ENCODE measurements at places on chromosomes 3 and 15.

- DNase-seq, result no peak
Observed at GRCh38 chr3:176935194-176935888, 261.9 kb downstream of the TBL1XR1 start.

- DNase-seq, result no peak
Observed at GRCh38 chr3:176274161-176274560, 923.1 kb downstream of the TBL1XR1 start.

GRCh38 chr15:93180656-93181055, 91.6 kb upstream of the RGMA start:
- no peak for DNase-seq

DNA sequence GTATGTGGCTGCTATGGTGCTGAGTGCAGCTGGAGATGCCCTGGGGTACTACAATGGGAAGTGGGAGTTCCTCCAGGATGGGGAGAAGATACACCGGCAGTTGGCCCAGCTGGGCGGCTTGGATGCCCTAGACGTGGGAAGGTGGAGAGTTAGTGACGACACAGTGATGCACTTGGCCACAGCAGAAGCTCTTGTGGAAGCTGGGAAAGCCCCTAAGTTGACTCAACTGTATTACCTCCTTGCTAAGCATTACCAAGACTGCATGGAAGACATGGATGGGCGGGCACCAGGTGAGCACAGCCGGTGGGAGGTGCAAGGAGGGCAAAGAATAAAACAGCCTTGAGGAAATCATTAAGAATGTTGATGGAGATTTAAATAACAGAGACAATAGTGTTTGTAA, 2.9 kb downstream of the ADPRH start:
- no peak for DNase-seq

DNA sequence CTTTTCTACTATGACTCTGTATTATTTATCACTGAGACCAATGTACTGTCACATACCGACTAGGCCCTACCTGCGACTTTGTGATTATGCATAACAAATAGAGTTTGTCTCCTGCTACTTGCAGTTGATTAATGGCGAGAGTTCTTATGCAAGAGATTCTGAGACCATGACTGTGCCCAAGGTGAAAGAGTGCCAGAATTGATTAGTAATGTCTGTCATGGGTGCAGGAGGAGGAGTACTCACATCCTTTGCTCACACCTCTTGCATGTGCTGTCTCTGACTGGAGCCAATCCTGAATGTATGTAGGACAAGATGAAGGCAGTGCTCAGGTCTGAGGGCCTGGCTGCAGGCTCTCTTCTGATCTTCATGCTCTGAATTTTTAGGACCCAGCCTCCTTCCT, 260.7 kb downstream of the THSD4 start:
- DNase-seq, result no peak

- DNase-seq, result no peak
Observed at GRCh38 chr3:13005301-13005700, 67.9 kb downstream of the IQSEC1 start.

GRCh38 chr3:156899951-156900350, 73.8 kb downstream of the LEKR1 start:
- no peak for DNase-seq

DNA sequence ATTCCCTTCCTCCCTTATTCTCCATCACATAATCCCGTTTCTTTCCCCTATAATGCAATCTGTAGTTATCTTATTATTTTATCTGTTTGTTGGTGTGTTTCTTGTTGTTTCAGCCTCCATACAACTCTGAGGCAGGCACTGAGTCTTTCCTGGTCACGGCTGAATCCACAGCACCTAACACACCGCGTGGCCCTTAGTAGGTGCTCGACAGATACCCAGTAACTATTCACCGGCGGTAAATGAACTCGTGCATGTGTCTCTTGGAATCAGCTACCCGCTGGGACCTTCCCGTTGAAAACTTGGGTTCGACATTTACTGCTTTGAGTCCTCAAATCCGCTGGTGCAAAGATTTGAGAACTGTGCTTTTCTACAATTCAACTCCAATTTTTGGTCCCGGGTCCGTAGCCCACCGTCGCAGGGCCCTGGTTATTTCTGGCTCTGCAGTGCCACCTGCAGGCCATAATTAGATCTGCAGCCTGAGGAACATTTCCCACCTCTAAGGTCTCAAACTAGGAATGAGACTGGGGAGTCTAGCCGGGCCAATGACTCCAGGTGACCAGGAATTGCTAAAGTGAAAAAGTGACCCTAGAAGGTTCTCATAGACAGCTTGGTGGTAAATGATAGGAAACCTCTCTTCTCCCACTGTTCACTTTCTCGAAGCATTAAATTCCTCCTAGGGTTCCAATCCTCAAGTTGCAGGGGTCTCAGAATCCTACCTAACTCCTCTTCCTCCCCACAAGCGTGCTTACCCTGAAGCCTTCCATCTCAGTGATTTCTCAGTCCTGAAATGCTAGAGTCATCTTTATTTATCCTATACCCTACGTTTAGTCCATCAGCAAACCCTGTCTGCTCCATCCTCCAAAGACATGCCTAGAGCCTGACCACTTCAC, 40.0 kb upstream of the TRH start:
- DNase-seq, result no peak

DNA sequence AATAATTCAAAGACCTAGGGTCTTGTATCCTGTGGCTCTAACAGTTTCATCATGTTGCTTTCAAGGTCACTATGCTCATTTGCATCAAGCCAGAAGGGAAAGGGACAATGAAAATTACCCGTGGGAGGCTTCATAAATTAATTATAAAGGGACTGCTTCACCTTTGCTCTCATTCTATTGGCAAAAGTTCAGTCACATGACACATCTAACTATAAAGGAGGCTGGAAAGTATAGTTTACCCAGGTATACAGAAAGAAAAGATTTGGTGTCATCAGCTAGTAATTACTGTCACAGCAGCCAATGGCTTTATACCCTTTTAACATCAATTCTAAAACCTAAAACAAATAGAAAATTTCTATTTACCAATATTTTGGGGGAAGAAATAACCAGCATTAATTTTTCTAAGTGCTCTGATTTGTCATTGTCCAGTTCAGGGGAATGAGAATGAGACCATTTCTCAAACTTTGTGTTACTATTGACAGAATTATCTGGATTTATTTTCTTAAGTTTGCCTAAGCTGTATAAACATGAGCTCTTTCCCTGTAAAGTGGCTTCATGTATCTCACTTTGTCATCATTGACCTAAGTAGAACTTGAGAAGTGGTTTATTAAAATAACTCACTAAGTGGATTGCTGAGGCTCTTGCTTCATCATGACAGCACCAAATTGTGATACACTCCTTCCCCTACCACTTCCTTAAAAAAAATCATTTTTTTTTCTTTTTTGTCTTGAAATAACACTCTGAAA, 257.7 kb upstream of the PEX5L start:
- no peak for DNase-seq

- no peak for DNase-seq
Observed at GRCh38 chr3:70527026-70527425, 214.6 kb upstream of the MDFIC2 start.

GRCh38 chr3:186651678-186652215, 11.5 kb downstream of the FETUB start:
- no peak for DNase-seq

DNA sequence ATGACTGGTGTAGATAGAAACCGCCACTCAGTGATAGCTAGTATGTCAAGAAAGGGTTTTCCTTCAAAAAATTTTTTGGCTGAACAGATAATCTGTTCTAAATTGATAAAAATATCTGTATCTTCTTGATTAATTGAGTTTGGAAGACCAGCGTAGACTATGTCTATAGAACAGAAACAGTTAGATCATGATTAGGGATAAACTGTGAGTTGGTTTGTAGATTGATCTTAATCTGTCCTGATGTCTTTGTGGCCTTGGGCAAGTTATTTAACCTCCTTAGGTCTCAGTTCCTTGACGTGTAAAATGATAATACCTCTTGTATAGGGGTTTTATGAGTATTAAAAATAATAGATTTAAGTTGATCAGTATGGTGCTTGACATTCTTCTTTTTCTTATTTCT, 4.7 kb downstream of the NFKBIZ start:
- DNase-seq, result no peak

DNA sequence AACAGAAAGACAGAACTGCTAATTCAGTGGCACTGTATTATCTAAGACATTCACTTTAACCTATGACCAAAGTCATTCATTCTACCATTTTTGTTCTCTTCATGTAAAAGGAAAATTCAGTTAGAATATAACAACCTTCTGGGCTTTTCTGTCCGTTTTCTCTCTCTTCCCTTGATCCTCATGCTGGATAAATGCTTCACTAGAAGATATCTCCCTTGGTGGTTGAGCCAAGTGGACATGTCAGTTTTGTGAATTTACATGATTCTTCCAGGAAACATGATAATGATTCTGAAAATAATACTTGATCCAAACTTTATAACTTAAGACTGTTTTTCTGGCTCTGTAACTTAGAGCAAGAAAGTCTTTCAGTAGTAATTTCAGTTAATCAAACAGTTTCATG, 1012.2 kb downstream of the SQOR start:
- DNase-seq, result no peak

DNA sequence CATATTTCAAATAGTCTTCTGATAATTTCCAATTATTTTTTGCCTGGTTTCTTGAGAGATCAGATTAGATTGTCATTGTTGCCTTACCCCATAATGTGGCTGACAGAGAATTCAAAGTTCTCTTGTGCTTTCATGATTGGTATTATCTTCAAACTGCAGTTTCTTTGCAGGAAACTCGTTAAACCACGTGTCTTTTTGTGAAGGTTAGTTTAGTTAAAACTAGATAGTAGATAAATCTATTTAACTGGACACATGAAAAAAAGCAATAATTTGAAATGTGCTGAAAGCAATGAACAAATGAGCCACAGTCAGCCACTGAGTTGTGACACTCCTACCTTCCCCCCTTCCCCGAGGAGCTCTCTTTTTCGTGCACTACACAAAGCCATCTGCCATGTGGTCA, 327.5 kb upstream of the UMPS start:
- no peak for DNase-seq

DNA sequence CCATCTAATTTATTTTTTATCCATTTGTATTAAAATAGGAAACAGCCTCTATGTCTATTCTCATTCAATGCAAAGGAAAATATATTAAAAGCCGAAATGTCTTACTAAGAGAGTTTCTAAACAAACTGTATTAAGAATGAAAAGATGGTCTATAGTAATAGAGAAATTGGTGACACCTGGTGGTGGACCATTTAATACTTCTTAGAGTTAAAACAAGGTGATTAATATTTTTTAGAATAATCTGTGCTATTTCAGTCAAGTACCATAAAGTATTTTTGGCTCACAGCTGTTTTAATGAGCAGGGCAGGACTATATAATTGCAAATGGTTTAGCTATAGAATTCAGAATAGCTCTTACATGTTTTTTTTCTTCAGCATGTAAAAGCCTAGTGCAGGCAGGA, 55.7 kb downstream of the SYNPR start:
- no peak for DNase-seq

DNA sequence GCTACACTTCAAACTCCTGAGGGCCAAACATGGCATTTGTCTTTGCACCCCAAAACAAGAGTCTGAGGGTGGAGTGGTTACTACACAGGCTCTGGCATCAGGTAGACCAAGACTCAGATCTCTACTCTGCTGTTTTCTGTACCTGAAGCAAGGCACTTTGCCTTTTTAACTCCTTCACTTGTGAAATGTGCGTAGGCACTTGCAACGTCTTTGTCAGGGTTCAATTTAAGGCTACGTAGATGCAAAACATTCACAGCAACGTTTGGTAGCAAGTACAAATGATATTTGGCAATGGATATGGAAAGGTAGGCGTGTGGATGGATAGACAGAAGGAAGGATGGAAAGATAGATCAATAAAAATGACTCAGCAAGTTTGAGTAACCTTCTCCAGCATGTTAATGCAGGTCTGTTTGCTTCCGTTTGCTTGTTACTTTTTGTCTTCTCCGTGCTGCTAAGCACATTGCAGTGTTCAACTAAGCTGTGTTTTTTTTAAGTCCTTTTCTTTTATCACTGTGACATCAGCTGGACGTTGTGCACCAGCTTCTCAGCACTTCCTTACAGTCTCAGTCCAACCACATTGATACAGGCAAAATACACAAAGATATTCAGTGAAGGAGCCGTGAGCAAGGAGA, 100.7 kb downstream of the LRTM1 start:
- no peak for DNase-seq

- no peak for DNase-seq
Observed at GRCh38 chr3:136750209-136750896, 1.8 kb downstream of the STAG1 start.

GRCh38 chr15:96838081-96838480, 507.6 kb downstream of the NR2F2 start:
- DNase-seq, result no peak

DNA sequence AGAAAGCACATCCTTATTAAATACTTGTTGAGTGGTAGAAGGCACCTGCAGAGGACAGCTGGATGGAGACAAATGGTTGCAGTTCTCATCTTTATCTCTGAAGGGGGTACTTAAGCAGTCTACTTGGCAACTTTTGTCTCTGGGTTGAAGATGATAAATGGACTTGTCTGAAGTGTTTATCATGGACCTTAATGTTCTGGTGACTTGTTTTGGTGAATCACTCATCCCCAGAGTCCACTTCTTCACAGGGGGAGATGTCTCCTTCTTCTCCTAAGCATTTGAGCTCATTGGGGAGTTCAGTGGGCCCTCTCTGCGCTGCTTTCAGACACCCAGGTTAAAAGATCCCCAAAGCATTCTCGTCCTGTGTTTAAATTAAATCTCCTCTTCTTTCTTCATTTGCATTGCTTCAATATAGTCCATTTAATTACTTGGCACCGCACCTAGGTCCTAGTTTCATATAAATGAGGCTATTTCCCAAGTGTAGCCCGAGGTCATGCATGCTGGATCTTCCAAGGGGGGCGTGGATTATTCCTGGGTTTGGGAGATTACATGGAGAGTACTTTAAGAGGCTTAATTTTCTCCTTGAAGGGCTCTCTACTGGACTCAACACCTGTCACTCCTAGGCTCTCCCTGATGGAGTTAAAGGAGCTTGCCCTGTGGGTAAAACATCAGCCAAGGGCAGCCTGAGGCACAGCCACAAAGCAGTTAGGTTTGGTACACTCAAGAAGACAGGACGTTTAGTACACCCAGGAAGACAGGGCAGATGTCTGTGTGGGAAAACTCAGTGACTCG, 239.3 kb upstream of the C2CD4B start:
- no peak for DNase-seq

DNA sequence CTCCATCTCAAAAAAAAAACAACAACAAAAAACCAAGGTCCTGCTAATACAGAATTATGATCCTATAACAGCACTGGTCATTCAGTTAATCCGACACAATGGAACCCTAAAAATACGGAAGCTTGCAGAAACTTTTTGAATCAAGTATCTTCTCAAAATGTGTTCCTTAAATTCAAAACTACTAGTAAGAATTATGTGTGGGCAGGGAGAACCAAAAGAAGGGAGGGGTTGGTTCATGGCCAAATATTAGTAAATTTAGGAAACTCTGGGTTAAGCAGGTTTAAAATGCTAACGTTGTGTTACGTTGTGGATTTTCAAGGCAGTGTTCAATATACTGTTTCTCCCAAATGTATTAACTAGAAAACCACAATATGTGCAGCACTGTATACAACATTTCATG, 115.5 kb downstream of the KLHL25 start:
- DNase-seq, result no peak

GRCh38 chr3:123405021-123405420, 43.9 kb downstream of the ADCY5 start:
- DNase-seq, result no peak

All from activated T-helper 1 cell treated with anti-CD3 and anti-CD28 coated beads, Interleukin-2, amount 50 U/mL, for 16 hours (primary cell).